Retina (tissue), 1 donor: ENCODE measurements at places on chromosomes 7 and 10.

DNA sequence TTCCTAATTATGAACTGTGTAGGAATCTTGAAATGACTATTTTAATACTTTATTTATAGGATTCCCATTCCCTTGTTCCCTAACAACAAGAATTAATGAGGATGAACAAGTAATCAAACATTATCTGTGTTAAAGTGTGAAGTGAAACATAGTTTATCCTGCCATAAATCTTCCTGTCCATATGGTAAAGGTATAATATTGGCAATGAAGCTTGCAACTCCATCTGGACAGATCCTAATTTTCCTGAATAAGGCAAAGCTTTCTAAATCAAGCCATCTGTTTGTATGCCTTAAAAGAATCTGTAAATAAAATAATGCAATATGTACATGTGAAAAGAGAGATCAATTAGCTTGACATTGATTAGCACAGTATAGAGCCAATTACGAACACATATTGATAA lies 529.0 kb downstream of the ANKRD7 start:
- no peak for DNase-seq

- DNase-seq = peak; percentile 30
Measured at GRCh38 chr10:24958721-24959381, 6.4 kb upstream of the PRTFDC1 start.

DNA sequence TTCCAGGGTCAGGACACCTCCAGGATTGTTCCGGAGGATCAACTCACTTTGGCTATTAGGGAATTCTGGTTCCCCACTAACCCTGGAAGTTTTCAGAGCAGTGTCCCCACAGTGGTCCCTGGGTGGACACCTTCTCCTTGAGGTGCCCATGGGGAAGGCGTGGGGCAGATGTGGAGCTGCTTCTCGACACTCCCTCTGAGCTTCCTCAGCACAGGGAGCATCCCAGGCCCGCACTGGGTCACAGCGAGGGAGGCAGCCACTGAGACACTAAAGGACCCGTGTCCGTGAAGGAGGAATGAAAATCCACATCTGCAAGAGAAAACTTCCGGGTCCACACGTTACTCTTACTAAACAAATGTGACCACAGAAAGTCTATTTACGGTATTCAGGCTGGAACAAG lies 48.2 kb upstream of the MNX1 start:
- DNase-seq = no peak

GRCh38 chr7:121138262-121138933 lies 149.9 kb downstream of the CPED1 start:
- no peak for DNase-seq

DNA sequence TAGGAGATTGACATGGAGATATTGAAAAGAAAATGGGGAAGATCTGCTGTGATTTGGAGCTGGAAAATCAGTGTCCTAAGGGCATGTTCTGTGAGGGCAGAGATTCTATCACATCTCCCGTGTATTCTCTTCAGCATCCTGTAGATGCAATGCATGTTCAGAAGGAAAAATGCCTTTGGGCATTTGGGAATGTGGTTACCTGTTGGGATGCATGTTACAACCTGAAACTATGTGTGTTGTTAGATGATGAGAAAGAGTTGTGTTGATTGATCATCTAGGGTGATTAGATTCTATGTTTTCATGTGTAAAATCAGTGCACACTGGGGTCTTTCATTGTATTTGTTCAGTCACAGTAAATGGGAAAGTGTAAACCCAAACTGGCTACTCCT lies 14.7 kb downstream of the CUZD1 start:
- DNase-seq = no peak

DNA sequence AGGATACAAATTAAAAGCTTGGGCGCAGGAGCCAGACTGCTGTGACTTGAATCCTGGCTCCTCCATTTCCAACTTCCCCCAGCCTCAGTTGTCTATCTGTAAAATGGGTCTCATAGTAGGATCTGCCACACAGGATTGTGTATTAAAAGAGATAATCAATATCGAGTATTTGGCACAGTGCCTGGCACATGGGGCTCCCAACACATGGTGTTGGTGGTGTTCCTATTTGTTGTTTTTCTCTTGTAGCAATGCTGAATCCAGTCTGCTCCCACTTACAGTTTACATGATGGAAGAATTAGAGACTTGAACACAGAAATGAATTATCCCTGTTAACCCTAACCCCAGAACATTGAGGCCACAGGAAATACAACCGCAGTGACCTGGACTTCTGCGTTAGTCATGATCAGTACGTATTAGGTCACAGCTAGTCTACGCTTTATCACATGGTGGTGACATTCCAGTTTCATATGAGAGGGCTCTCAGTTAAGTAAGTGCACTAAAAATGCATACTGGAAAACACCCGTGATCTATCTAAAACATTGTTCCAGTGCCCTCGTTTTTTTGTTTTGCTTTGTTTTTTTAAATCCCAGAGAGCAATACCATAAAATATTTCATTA lies 169.5 kb upstream of the KLF14 start:
- no peak for DNase-seq

- no peak for DNase-seq
Measured at GRCh38 chr10:43091846-43092245, 15.0 kb downstream of the RET start.

- DNase-seq = no peak
Measured at GRCh38 chr10:20002657-20003056, 186.4 kb downstream of the PLXDC2 start.

DNA sequence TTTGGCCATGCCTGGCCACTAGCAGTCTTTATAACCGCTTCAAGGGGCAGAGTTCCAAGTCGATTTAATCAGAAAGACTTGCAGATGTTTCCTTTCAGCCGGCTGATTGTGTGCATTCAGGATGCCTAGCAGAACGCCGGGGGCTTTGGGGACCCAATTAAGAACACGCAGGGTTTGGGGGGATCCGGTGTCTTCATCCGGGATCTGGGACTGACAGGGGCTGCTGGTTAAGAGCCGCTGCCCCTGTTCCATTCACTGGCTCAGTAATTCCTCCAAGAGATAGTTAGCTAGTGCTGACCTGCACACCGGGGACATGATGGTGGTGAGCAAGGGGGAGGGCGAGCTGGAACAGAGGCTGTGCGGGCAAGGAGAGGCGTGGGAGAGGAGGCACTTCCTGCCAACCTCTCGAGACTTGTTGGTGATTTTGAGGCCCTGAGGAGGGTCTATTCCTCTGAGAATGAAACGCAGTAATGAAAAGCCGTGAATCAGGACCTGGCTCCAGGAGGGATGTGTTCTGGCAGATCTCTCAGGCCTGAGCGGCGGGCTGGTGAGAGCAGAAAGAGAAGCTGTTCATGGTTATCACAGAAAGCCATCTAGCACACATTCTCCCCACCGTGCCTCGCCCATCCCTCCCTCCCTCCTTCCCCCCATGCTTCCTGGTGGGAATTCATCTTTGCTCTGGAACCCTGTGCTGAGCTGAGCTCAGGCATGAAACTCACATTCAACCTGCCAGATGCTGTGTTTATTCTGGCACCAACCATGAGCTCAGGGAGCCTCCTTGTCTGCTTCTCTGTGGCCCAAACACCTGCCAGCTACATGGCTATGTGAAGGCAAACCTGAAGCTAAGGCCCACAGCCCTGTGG lies 152.0 kb downstream of the CCDC3 start:
- no peak for DNase-seq

DNA sequence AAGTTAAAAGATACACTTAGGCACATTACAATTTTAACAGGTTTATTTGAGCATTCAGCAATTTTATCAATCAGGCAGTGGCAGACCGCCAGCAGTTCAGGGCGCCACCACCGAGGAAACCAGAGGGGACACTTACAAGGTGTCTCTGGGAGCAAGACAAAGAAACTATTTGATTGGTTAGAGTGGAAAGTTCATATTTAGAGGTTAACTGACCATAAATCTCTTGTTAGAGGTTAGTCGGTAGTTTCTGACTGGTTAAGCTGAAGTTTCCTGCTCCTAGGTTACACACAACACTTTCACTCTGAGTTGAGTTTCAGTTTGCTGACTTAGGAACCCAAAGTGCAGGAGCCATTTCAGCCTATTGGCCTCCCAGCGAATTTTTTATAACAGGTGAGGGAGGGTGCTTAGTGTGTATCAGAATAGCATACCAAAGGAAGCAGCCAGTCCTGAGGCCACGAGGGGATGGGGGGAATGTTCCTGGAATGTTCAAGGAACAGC lies 10.8 kb upstream of the PVRIG start:
- DNase-seq = no peak
